M059J (cell line): ENCODE measurements at places on chromosomes 2 and 18. TPM values are rescaled to one million over a fixed set of nuclear protein-coding genes. Genes with fewer than 3 reads are reported as not detected.

Gene ANKRD29
- 8.3 and 10.6 TPM in 2 replicates for total RNA-seq

Gene TIGD1
- total RNA-seq: 3.2 and 3.4 TPM in 2 replicates

Gene NT5C1B
- not detected in 2 replicates for total RNA-seq

Gene DNER
- total RNA-seq: 13.9 and 21.5 TPM in 2 replicates

Gene WDPCP
- 2.7 and 4.2 TPM in 2 replicates for total RNA-seq

Gene SLC30A3
- not detected in 2 replicates for total RNA-seq

Gene GPR17
- 0.07 TPM in 1 of 2 replicates, not detected in the other for total RNA-seq

Gene DUSP2
- total RNA-seq: 75.8 and 103 TPM in 2 replicates

Gene NAB1
- 24.1 and 32.1 TPM in 2 replicates for total RNA-seq

Gene RGPD4
- not detected in 2 replicates for total RNA-seq

Gene HOXD13
- 2.1 and 3.6 TPM in 2 replicates for total RNA-seq

Gene KCNF1
- 0.07 TPM in 1 of 2 replicates, not detected in the other for total RNA-seq

Gene MTX2
- 29.8 and 36.0 TPM in 2 replicates for total RNA-seq

Gene CCDC121
- total RNA-seq: 0.42 and 1.4 TPM in 2 replicates

Gene ABHD3
- 38.2 and 45.6 TPM in 2 replicates for total RNA-seq

Gene PLGLB2
- 0.05 and 2.2 TPM in 2 replicates for total RNA-seq
